ENCODE measurements at places on chromosomes 3 and 15. TPM values are rescaled to one million over a fixed set of nuclear protein-coding genes. Genes with fewer than 3 reads are reported as not detected.

Gene KLF13
- total RNA-seq = 59.8 TPM

Gene NDN
- 13.6 TPM for total RNA-seq

Gene CFAP91
- total RNA-seq = 0.48 TPM

Gene TMEM115
- total RNA-seq = 45.1 TPM

Gene MYD88
- 34.2 TPM for total RNA-seq

Gene LAMB2
- 328 TPM for total RNA-seq

Gene CRBN
- 68.7 TPM for total RNA-seq

Gene TARS3
- total RNA-seq = 10.9 TPM

Gene MYO5C
- 8.9 TPM for total RNA-seq

Gene TRPM1
- total RNA-seq = under 0.01 TPM

Gene LINS1
- 11.6 TPM for total RNA-seq

Gene CCDC80
- 3.0 TPM for total RNA-seq

Gene TMCO5A
- total RNA-seq = not detected

Gene SYNPR
- not detected for total RNA-seq

Gene DNASE1L3
- 0.48 TPM for total RNA-seq

Gene PRR23A
- not detected for total RNA-seq

Gene CCR9
- total RNA-seq = not detected

Gene OXTR
- total RNA-seq = 1.7 TPM

Gene TICRR
- 0.21 TPM for total RNA-seq

Gene PAK6
- 13.4 TPM for total RNA-seq

Gene ERICH6
- under 0.01 TPM for total RNA-seq

Gene MITF
- 8.7 TPM for total RNA-seq
